Ammon's horn (tissue), 1 donor: ENCODE measurements at places on chromosomes 2 and 18.

DNA sequence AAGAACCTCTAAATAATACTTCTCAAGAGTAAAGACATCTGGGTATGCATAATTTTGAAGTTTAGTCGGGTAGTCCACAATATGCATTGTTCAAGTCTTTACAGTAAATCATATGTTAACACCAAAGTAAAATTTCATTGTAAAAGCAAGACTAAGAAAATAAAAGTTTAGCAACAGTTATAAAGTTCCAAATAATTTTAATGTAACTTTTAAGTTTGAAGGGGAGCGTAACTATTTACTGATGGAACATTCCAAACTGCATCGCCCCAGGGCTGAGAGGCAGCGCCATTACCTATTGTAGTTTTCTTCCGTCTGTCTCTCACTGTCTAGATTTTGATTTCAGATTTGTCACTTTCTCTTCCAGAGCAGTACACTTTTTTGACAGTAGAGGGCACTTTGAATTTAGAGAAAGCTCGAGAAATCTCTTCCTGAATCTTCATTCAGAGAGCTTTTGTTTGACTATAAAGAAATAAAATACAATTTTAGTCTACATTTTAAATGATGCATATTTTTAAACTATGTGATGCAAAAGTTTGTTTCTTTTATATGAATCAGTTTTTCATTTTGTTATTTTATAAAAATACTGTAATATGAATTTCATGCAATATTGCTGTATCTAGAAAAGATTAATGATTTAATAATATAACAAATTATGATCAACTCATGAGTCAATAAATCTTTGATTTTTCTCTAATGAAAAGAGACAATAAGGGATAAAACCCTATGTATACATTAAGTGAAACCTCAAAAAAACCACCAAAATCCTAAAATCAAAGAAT is 389.8 kb downstream of the FIGN start:
- DNase-seq, result peak; percentile 44

DNA sequence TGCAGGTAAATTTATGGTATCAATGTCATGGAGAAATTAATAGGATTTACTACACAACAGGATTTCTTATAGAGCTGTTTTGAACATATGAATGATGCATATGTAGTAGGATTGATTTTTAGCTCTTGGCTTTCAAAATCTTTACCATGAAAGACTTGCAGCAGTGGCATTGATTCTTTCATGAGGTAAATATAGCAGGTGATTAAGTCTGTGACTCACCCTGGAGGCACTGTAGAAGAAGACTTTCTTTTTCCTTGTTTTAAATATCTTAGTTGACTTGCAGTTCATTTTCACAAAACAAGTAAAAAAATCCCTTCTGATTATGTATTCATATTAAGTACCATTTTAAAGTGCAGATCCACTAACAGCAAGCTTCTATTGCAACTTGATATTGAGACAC is 463.0 kb downstream of the FBXO15 start:
- no peak for DNase-seq

DNA sequence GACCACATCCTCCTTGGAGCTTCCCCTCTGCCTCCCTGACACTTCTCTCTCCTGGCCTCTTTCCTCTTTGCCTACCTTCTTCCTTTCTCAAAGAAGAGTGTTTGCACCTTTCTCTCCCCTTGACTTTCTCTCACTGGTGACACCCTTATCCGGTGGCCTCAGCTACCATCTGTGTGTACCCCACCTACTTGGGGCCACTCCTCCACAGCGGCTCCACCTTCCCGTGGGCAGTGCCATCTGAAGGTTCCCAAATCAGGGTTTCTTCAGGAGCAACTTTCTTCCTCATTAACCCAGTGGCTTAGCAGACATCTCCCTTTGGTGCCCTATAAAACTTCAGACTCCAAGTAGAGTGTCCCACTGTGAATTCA is 5.3 kb upstream of the NCL start:
- no peak for DNase-seq

DNA sequence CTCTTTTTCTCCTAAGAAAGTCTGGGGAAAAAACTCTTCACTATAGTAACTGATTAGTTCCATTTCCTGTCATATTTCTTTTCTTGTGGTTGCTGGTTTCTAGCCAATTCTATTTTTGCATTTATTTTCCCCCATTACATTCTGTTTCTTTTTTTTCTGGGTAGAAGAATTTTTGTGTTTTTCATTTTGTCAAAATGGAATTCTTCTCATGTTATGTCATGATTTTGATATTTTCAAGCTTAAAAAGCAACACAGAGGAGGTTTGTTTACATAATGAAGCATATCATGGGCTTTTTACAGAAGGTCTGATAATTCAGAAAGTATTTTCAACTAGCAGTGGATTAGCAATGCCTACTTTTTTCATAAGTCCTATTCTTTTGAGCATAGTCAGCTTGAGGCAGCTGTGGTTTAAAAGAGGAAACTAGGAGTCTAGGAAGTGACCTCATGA is 102.0 kb downstream of the MAP2 start:
- no peak for DNase-seq

- no peak for DNase-seq
Observed at GRCh38 chr2:24586955-24587354, 95.9 kb downstream of the NCOA1 start.

GRCh38 chr2:109387778-109388469 is 225.8 kb downstream of the SEPTIN10 start:
- no peak for DNase-seq

- no peak for DNase-seq
Observed at GRCh38 chr2:127000937-127001336, 102.2 kb downstream of the TEX51 start.

DNA sequence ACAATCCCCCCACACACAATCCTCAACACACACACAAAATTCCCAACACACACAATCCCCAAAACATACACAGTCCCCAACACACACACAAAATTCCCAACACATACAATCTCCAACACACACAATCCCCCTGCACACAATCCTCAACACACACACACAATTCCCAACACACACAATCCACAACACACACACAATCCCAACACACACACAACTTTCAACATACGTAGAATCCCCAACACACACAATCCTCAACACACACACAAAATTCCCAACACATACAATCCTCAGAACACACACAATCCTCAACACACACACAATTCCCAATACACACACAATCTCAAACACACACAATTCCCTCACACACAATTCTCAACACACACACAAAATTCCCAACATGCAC is 2.6 kb upstream of the PDCD1 start:
- no peak for DNase-seq

- DNase-seq, result no peak
Observed at GRCh38 chr18:66193394-66193793, 410.5 kb downstream of the CDH19 start.

DNA sequence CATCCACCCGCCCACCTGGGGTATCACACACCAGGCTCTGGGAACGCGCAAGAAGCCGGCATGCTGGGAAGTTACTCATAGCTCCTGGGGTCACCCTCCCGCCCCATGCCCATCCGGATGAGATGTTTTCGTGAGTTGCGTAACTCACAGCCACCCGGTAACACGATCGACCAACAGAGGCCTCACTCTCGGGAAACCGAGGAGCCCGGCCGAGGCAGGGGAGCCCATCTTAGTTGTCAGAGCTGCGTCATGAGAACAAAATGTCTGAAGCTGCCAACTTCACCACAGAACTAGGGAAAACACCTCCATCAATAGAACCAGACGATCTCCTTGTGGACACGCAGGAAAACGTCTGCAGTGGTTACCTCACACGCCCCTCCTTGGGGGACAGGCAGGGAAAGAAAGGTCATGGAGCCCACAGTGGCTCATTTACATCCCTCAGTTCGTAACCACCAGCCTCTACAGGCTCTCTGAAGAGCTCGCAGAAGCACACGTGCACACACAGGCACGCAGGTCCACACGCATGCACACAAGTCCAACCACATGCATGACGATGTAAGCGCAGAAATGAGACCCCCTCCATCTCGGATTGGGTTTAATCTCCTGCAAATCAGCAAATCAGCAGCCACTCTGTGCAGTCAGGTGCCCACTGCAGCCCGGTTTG is 26.2 kb downstream of the ADI1 start:
- DNase-seq, result no peak

- no peak for DNase-seq
Observed at GRCh38 chr2:113236367-113237159, 42.2 kb downstream of the PAX8 start.

DNA sequence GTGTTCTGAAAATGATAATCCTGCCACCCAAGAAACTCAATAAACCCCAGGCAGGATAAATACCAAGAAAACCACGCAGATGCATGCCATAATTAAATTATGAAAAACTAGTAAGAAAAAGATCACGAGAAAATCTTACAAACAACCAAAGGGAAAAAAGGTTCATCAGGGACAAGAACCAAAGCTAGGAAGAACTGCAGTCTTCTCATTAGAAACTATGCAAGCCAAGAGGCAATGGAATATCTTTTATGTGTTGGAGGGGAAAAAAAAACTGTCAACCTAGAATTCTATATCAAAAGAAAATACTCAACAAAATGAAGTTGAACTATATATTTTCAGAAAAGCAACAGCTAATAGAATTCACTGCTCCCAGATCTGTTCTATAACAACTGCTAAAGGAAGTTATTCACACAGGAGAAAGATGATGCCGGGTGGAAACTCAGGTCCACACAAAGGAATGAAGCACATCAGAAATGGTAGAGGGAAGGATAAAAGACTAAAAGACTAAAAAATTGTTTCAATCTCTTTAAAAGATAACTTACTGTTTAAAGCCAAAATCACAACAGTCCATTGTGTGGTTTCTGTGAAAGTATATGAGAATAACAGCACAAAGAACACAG is 55.0 kb downstream of the NDUFA10 start:
- no peak for DNase-seq

DNA sequence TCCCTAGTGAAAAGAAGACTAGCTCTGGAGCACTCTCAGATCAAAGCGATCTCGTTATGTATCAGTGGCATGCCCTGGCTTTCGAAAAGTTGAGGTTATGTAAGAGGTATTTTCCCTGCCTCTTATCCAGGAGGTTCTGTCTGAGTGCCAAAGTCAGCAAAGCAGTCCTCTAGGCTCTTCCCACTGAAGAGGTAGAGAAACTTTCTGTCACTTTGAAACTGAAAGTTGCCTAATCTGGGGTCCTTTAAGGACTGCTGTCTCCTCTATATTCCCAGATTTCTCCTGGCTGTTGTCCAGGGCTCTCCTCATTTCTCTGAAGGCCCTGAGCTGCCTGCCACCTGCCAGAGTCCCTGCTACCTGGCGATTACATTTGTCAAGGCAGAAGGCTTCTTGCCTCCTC is 96.3 kb downstream of the B3GNT2 start:
- DNase-seq, result peak; percentile 12
